ENCODE measurements at places on chromosomes 3 and 15.

DNA sequence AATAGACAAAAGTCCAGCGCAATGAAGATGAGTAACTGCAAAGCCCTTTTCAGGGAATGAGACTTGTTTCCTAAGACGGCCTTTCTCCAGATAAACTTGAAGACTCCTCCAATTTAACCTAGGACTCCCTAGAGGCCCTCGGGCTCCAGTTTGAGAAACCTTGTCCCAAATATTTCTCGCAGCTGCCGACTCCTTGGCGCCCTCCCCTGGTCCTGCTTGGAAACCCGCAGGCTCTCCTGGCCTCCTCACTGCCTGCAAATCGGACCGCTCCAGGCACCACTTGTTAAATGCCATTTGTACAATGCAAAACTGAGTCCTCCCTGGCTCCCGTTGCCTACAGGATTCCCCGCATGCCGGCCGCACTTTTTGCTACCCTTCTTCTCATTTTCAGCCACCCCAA is 36.8 kb downstream of the MUC4 start:
- DNase-seq: peak; percentile 46

DNA sequence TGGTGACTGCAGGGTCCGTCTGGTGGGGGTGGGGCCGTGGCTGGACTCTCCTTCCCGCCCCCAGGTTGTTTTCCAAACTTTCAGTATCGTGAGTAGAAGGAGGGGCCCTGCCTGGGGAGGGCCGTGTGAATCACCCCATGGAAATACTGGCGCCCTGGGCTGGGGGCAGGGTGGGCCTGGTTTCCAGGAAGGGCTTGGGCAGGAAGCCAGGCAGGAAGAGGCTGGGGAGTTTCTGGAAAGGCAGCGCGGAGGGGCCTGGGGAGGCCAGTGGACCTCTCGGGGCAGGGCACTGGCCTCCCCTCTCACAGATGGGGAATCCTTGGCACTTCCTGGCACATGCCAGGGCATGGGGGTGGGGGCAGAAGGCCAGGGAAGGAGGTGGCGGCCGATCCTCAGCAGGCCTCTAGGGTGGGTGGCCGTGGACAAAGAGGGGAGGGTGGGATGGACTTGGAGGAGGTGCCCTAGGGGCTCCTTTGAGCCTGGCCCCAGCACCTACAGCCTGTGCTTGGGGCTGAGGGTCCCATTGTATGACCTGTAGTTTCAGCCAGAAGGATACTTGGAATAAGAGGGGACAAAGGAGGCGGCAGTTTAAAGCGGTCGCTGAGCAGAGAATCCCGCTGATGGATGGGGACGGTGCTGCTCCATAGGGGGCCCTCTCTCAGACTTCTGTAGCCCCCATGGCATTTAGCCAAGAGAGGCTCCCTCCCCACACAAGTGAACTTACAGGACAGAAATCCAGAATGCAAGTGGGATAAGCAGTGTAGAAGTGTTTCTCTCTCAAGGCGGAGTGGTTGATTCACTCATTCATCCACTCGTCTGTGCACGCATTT is 56.5 kb upstream of the GATA2 start:
- DNase-seq: no peak

- DNase-seq: no peak
These were observed 1448.4 kb upstream of the ALCAM start for GRCh38 chr3:103918336-103918735.

DNA sequence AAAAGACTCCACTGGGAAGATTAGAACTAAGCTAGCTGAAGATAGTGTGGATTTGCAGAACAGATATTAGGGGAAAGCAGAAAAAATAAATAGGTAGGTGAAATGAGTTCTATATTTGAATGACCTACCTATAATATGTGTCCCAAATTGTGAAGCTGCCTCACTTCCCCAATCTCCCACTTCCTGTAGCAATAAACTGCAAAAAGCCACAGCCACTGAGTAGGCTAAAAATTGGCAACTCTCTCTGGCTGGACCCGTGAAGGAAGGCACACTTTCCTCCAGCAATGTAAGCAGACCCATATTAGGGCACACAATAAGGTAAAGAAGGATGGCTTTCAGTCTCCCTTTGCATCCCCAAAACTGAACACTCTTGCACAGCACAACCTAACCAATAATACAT is 43.7 kb upstream of the NECTIN3 start:
- DNase-seq: no peak

DNA sequence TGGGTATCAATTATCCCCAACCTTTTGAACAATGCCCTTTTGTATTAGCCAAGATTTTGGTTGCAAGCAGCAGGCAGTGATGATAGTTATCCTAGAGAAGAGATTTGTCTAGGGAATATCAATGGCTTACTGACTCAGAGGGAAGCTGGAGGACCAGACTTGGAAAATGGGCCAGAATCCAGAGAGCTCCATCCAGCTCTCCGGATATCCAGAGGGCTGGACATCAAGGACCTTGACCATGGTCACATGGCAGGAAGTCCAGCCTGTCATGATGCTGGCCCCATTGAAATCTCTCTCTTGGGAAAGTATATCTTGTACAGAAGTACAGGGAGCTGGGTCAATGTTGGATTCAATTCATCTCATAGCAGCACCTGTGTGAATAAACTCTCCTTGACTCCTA is 148.5 kb upstream of the PDZRN3 start:
- DNase-seq: no peak

DNA sequence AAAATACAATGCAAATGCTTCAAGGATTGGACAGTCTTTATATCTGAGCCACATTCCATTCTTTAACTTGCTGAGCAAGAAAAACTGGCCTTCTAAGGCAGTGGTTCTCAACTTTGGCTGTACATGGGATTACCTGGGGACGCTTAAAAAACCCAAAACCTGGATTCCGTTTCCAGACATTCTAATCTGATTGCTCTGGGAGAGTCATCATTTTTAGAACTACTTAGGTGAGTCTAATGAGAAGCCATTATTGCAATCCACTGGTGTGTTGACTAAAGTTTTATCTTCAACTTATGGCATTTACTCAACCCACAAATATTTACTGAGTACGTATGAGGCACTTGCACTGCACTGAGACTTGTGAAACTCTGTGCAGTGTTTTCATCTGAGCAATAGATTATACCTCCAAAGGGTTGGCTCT is 195.7 kb upstream of the ATP11B start:
- DNase-seq: no peak

All from NCI-H2107 (cell line).